ENCODE measurements at places on chromosomes 3 and 15.

DNA sequence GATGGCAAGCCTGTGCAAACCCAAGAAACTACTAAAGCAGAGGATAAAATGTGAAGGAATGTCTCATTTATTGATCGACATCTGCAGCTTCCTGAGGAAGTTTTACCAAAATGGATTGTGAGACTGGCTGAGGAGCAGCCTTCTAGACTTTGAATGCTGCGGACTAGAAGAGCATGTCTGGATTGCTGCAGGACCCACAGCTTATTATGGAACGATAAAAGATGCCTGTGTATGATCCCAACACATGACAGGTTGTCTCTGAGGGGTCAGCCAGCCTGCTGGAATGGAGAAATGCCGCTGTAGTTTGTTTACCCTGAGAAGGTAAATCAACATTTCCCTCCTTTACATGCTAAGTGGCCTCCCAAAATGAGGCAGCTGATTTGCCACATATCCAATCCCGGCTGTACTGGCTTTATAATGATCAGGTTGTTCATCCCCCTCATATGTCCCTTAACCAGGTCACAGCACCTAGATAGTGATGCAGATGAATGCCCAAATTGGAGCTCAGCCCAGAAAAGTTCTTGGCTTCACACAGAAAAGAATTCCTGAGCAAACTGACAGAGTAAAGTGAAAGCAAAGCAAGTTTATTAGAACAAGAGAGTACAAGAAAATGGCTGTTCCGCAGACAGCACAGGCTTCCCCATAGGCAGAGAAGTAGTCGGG lies 63.9 kb downstream of the IL12A start:
- DNase-seq: no peak

- DNase-seq: no peak
These were observed 690.6 kb downstream of the MCTP2 start for GRCh38 chr15:94921936-94922335.

- no peak for DNase-seq
These were observed 2.3 kb upstream of the DNAJB8 start for GRCh38 chr3:128468791-128469527.

DNA sequence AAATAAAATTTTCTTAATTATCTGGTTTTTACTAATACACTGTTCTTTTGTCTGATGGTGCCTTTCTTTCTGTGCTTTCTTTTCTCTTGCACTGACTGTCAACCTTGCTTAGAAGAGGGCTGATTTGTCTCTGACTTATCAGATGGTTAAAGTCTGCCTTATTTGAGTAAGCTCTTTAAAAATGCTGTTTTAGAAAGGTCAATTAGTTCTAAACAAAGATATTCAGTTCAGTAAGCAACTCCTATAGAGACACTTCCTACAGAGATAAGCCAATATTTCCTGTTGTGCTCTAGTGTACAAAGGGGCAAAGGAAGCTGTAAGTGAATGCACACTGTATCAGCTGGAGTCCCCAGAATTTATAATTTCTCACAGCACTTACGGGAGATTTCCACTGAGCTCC lies 153.4 kb upstream of the TSPAN3 start:
- DNase-seq: no peak

DNA sequence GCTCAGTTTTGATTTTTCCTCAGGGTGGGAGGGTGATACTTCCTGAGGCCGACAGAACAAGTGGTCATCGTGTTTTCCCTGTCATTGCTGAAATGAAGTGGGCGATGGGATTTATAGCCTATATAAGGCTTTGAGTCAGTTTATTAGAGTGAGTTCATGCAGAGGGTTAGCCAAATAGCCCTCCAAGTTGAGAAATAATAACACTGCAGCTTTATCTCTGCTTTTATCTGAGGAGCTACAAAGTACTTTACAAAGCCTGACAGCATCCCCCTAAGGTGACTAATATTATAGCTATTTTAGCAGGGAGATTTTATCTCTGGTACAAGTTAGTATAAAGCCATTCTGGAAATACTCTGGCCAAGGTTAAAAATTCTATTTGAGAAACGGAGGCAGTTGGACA lies 389.6 kb downstream of the MFSD1 start:
- no peak for DNase-seq
